ENCODE measurements at places on chromosomes 12 and 14.

- no peak for DNase-seq
Observed at GRCh38 chr14:32564596-32564995, 235.5 kb downstream of the AKAP6 start.

DNA sequence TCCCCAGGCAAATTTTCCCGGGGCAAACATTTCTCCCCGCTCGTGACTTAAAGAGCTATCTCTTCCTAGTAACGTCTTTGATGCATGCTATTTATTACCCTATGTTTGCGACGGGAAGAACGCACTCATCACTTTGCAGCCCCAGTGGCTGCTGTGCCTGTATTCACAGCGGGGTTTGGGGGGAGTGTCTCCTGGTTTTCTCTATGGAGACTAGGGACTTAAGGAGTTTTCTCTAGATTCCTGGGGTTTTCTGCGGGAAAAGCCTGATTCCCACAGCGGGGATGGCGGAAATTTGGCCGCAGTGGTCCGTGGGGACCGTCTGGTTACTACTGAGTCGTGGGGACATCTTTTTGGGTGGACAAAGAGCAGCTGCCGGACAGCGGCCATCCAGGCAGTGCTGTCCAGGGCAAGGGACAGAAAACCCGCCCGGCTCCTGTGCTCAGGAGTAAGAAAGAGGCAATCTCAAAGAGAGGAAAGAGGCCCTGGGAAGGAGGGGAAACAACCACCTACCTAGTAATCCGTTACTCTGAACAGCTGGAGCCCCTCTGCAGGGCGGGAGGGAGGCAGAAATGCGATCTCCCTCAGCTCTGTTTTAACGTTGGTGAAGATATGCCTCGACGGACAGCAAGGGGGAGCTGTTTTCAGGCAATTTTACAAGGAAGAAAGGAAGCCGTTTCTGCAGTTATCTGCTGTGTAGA is 771 bp upstream of the AVPR1A start:
- DNase-seq: peak; percentile 20

DNA sequence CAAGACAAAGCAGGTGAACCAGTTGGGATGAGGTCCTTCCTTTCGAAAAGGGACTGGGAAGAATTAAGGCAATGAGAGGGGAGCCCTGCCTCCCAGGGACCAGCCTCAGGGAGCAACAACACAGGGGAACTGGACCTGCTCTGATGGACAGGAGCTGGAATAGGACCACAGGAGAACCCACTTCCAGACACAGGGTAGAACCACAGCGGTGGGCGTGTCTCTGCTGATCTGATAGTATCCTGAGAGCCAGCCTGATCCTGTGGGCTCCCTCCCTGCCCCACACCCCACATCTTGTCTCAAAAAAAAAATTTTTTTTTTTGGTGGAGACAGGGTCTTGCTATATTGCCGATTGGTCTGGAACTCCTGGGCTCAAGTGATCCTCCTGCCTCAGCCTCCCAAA is 13.6 kb upstream of the PLEK2 start:
- DNase-seq: no peak

- no peak for DNase-seq
Observed at GRCh38 chr12:11568762-11569478, 80.6 kb upstream of the ETV6 start.

GRCh38 chr14:35687335-35687939 is 121.7 kb downstream of the RALGAPA1 start:
- DNase-seq: peak; percentile 17

DNA sequence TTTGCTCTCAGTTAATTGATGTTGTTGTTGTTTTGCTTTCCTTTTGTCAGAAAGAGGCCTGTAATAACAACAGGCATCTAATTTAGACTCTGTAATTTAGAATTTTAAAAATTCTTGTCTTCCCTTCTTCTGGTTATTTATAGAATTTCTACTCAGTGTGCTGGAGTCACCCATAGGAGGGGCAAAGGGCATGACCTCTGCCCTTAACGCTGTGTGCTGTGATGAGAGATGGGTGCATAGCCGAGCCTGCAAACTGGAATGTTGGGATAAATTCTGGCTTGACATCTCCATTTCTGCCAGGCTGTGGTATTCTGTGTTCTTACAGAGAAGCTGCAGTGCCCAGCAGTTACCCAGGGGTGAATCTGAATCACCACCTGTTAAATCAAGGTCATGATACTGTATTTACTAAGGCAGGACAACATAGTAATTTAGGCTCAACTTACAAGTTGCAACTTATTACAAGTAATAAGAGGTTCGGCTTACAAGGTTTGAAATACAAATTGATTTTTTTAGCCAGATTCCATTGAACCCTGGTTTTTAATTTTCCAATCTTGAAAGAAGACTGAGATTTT is 53.3 kb downstream of the TRAF3 start:
- no peak for DNase-seq

DNA sequence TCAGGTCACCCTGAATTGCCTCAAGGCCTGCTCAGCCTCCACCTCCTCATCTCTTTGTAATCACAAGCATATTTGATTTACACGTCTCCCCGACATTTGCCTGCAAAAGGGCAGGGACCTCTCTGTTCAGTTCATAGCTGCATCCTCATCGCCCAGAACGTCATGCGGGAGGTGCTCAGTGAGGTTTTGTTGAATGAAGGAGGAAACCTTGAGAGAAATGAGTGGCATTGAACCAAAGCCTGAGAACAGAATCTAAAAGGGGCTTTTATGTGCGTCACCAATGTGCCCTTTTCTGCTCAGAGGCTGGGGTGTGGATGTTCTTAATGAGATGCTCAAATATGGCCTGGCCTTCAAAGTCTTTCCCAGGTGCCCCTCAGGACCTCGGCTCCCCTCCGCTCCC is 50.0 kb upstream of the LHX5 start:
- no peak for DNase-seq

GRCh38 chr14:65438266-65438933 is 25.9 kb downstream of the FUT8 start:
- DNase-seq: no peak

GRCh38 chr12:1328391-1328790 is 266.0 kb downstream of the FBXL14 start:
- DNase-seq: no peak

GRCh38 chr12:32988982-32989381 is 92.4 kb upstream of the PKP2 start:
- no peak for DNase-seq

GRCh38 chr14:32329146-32329545 is at the start of gene AKAP6:
Gene AKAP6, plus strand, starts transcription at chr14:32329298. Its CDS starts 104,196 bp downstream, at chr14:32433494.
- DNase-seq: no peak

- no peak for DNase-seq
Observed at GRCh38 chr12:34377243-34378035, 355.1 kb downstream of the ALG10 start.

- no peak for DNase-seq
Observed at GRCh38 chr12:90292183-90292582, 583.5 kb upstream of the ATP2B1 start.

- no peak for DNase-seq
Observed at GRCh38 chr12:108784270-108784669, 53.0 kb upstream of the CORO1C start.

GRCh38 chr14:83164591-83164990 is 1630.9 kb upstream of the SEL1L start:
- no peak for DNase-seq

DNA sequence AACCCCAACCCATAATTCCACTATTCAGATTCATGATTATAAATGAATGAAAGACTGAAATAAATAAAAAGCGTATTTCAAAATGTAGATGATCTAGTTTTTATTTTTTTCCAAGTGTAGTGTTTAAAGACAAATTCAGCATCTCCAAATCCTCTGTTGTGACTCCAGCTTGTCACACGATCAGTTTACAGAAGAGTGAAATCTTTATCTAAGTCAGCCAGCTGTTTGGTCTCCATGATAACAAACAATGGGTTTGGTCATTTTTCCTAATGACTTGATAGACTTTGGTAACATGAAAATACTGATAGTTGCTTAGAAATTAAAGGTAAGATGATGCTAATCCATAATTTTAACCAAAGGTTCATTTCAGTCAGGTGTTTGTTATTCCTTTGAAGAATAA is 114.5 kb upstream of the RASSF8 start:
- no peak for DNase-seq

GRCh38 chr12:79549531-79550271 is 141.1 kb downstream of the PAWR start:
- no peak for DNase-seq

DNA sequence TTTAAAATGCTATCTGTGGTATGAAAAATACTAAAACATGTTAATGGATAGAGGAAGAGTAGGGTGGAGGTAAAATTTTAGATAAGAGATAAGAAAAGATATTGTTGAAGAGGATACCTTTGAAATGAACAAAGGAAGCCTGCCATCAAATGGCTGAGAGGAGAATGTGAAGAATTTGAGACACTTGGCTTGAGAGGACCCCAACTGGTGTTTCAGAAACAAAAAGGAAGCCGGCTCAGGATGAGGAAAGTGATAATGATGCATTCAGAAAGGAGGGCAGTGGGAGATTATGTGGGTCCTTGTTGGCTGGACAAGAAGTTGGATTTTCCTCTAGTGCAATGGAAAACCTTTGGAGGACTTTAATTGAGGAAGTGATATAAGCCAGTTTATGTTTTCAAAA is 264.4 kb downstream of the DUSP6 start:
- no peak for DNase-seq

GRCh38 chr12:57940052-57940914 is 1.1 kb upstream of the ATP23 start:
- DNase-seq: no peak

GRCh38 chr12:67646775-67647174 is 1.8 kb upstream of the DYRK2 start:
- DNase-seq: no peak

GRCh38 chr14:23300687-23301223 is 1.9 kb downstream of the PPP1R3E start:
- DNase-seq: no peak

DNA sequence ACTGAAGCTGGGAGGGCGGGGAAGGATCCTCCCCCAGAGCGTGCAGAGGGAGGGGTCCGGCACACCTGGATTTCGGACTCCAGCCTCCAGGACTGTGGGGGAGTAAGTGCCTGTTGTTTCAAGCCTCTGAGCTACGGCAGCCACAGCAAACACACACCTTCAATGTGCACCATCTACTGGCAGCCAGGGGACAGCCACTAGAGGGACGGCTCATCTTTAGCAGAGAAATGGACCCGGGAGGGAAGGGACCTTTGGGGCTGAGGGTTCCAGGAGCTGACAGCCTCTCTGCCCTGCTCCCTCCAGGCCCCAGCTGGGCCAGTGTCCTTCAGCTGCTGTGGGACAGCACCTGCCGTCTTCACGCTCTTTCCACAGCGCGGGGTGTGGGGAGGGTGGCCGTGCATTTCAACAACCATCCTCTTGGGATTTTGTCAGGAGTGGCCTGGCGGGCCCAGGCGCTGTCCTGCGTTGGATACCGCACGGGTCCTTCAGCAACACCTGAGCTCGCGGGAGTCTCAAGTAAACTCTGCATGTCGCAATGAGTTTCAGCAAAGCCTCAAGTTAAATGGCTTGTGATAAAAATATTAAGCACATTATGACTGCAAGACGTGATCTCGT is 209.2 kb upstream of the C14orf180 start:
- no peak for DNase-seq

Measured in Panc1 (cell line).